ENCODE measurements at places on chromosomes 13 and 19.

DNA sequence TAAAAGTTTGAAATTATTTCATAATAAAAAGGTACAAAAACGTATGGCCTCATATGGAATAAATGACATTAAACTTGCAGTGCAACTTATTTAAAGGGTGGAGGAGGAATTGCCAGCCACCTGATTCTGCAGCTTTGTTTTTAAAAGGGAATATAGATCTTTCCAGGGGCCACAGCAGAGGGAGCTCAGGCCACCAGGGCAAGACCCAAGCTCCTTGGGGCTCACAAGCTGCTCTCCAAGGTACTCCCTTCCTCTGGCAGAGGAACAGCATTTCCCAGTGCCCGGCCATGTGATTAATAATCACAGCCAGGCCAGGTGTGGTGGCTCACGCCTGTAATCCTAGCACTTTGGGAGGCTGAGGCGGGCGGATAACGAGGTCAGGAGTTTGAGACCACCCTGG is 6.2 kb downstream of the ACOD1 start:
- no peak for DNase-seq

DNA sequence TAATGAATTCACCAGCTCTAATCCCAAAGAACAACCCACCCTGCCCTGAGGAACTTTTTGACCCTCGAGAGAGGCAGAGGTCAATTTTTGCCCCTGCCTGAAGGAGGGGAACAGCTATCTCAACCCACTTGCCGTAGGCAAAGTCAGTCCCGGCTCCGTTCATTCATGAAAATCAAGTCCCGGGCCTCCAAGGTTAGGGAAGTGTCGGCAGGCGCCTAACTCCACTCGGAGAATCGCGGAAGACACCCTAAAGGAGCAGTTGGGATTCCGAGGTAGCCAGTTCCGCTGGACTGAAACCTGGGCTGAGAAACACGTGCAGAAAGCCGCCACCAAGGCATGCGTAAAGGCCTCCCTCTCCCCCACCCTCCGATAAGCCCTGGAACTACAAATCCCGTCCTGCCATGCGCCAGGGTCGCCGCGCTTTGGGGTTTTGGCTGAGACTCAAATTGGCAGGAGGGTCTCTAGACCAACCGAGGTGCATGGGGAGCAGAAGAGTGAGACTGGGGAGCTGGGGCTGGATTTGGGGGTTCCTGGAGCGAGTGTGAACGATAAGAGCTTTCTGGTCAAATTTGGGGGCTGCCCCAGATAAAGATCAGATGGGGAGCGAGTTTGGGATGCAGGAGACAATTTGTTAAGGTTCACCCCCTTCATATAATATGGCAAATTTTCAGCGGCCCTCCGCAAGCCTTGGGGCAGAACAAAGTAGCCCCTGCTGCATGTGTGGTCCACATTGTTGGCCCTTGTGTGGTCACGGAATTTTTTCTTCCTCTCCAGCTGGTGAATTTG is at the start of gene TNPO2:
TNPO2 (minus strand) TSS at position 292 of the 786 bp plus-strand sequence. CDS start 2,955 bp downstream, outside the sequence.
- no peak for DNase-seq

DNA sequence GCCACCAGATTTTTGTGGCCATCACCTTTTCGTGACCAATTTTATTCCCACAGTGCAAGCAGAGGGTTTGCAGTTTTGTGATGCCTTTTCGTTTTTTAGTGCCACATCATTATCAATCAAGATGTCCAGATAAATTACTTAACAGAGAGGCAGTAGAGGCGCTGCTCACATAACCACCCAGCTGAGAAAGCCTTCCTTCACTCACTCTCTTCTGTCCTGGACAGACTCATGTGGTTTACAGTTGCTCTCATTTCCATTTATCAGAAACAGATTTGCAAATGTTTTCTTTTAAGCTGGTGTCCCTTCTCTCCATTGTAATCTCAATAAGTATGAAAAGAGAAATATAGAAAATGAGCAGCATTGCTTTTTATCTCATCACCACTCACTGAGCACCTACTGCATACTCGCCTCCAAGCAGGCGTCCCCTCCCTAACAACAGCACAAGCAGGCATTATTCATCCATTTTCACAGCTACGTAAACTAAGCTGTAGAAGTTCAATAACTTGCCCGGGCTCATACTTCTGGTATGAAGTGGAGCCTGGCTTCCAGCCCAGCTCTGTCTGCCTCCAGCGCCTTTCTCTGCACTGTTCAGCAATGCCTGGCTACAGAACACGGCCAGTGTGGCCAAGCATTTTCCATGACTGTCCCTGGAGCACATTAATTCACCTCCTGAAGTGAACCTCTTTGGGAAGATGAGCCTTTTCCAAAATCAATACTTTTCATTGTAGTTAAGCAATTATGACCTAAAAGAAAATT is 34.6 kb upstream of the KATNAL1 start:
- DNase-seq = no peak

GRCh38 chr13:32278426-32278825 is 36.7 kb downstream of the ZAR1L start:
- DNase-seq = no peak

GRCh38 chr19:50725218-50725910 is 2.2 kb downstream of the CLEC11A start:
- no peak for DNase-seq

GRCh38 chr13:33865945-33866344 is 48.0 kb downstream of the RFC3 start:
- no peak for DNase-seq

- DNase-seq = no peak
These were observed 11.5 kb upstream of the CAPNS1 start for GRCh38 chr19:36128392-36128736.

DNA sequence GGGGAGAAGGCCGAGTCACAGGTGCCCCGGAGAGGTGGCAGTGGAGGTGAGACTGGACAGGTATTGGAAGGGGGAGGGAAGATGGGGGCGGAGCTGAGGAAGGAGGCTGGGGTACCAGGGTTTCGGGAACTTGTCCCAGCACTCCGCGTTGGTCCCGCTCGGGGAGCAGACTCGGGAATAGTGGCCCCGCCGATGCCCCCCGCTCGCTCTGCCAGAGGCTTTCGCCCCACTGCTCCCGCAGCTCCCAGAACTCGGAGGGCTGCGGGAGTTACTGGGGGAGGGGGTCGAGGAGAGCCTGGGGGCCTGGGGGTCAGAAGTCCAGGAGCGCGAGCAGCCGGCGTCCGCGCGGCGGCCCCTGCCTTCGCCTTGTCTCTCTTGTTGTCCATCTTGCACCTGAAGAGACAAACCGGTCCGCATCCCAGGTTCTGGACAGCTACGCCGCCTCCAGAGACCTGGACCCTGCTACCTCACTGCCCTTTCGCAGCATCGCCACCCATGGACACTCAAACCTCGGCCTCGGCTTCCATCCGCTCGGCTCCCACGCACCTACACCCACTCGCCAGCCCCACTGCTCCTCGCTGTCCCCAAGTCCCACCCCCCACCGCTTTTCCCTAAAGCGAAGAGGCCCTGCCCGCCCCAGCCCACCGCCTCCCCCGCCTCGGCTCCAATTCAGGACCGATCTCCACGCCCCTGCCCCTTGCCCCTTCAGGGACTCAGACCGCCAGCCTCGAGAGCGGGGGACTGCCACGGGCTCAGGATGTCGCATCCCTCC is 700 bp downstream of the PRR36 start:
- DNase-seq = no peak

DNA sequence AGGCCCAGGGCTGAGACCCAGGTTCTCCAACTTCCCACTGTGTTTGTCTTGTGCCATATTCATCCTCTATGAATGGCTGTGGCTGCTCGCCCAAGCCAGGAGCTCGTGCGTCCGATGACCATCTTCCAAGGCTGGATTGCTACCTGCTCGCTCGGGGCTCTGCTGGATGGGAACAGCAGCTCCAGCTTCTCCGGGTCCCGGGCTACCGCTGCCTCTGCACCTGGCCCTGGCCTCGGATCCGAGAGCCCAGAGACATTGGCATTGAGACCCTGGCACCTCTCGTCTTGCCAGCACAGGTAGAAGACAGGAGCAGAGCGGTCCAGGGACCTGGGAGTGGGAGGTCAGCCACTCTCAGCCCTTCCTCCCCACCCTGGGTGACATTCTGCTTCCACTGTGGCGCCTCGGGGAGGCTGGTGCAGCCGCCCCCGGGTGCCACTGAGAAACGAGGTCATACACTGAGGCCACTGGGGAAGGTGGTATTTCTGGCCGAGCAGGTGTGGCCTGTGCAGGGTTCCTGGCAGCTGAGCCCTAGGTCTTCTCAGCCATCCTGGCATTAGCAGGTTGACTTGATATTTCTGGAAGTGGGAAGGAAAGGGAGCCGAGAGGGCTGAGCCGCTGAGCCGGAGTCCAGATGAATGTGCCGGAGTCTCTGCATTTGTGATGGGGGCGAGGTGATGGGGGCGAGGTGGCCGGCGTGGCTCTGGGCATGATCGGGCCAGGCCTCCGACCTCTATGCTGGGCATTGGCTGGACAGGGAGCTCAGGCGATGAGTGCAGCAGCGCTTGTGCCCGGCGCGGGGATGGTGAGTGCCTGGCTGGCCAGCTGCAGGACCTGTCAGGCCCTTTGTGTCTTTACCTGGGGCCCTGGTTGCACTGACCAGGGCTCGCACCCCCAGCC is 18.6 kb downstream of the NDUFB7 start:
- no peak for DNase-seq

- no peak for DNase-seq
These were observed 149.6 kb downstream of the IRS2 start for GRCh38 chr13:109636736-109637135.

DNA sequence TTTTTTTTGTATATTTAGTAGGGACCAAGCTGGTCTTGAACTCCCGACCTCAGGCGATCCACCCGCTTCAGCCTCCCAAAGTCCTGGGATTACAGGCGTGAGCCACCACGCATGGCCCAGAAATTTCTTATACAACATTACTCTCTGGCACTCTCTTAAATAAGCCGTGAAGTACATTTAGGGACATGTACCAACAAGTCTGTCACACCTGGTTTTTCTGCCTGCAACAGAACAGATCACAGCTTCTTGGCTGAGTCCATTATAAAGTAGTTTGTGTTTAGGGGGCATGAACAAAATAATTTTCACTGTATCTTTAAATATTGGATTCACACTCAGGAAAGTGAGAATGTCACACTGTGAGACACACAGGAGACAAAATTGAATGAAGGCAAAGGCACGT is 1567.3 kb downstream of the SLITRK5 start:
- DNase-seq = no peak

DNA sequence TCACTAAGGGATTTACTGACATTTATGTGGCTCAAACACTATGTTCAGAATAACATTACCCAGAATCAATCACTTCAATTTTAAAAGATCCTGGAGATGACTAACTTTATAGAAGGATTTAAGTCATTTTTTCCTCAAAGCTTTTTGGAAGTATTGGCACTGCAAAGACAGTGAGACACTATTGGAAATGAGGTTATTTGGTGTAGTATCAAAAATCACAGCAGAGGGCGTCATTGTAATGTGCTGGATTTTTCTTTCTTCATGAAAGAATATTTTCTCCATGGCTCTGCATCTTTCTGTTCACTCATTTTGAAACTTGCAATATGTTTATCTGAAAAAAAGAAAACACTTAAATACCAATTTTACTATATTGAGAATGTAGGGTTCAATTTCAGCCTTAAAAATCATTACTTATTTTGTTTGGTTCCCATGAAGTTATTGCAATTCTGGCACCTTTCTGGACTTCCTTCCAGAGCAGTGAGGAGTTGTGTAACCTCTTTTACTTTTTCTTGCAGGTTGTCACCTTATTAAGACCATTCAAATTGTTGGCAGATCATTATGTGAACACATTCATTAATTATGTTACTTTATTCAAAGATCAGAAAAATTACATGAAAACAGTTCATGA is 3.7 kb upstream of the CSNK1A1L start:
- DNase-seq = no peak

- DNase-seq = no peak
These were observed 221.3 kb downstream of the MYO16 start for GRCh38 chr13:108850691-108851090.

- no peak for DNase-seq
These were observed 504.2 kb downstream of the RFC3 start for GRCh38 chr13:34322014-34322742.

GRCh38 chr13:40517486-40518480 is 148.7 kb downstream of the FOXO1 start:
- DNase-seq = no peak

GRCh38 chr13:97003071-97003470 is 8.8 kb upstream of the OXGR1 start:
- DNase-seq = no peak

GRCh38 chr19:6660930-6661329 is 9.0 kb downstream of the TNFSF14 start:
- no peak for DNase-seq

DNA sequence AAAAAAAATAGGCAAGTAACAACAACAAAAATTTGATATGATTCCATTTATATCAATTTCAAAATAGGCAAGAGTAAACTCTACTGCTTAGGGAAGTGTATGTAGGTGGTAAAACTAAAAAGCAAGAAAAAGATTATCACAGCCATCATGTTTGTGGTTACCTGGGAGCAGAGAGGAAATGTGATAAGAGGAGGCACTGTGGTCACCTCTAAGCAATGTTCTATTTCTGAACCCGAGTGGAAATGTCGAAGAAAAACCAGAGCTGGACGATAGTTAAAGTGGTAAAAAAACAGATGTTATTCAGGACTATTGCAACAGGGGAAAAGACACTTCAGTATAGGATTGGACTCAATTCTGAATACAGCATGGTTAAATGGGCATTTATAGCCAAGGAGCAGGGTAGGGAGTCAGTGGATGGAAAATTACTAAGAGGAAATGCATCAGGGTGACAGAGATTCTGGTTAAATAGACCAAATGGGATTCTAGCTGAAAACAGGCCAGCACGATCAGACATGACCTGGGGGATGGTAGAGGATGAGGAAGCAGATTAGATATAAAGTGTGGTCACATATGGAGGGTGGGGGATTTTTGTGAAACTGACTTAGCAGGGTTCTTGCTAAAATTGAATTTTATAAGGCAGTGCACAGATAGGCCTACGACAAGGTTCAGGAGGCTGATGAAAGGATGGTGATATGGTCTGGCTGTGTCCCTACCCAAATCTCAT is 6.0 kb upstream of the TEX30 start:
- no peak for DNase-seq

GRCh38 chr19:3608750-3609322 is 2.2 kb upstream of the TBXA2R start:
- no peak for DNase-seq

- no peak for DNase-seq
These were observed 186.4 kb upstream of the KL start for GRCh38 chr13:32829676-32830335.

- no peak for DNase-seq
These were observed 32.6 kb downstream of the KBTBD6 start for GRCh38 chr13:41099986-41100385.

All from stimulated activated CD4-positive, alpha-beta T cell treated with anti-CD3 and anti-CD28 coated beads, Interleukin-1b, Interleukin-23, amount 100 ng/mL, for 1 hour (primary cell).